Chondrocyte (in vitro differentiated cells): ENCODE measurements at places on chromosomes 2 and 18. TPM values are rescaled to one million over a fixed set of nuclear protein-coding genes. Genes with fewer than 3 reads are reported as not detected.

GRCh38 chr2:231820786-231821303 is 34.6 kb downstream of the COPS7B start:
- DNase-seq, result no peak
- H3K4me1 ChIP-seq, result no peaks in the 10 kb centered on the region
- no peak overlapping the region for H3K4me3 ChIP-seq
- H3K36me3 ChIP-seq, result peaks cover 5% of the 10 kb centered on the region

- peaks cover 4% of the 10 kb centered on the region for H3K27me3 ChIP-seq
- H3K4me3 ChIP-seq, result no peak overlapping the region
- DNase-seq, result no peak
- peaks cover 11% of the 10 kb centered on the region for H3K4me1 ChIP-seq
These were observed 42.7 kb downstream of the FHOD3 start for GRCh38 chr18:36340246-36340645.

- H3K4me1 ChIP-seq, result peaks cover 30% of the 10 kb centered on the region
- DNase-seq, result no peak
- no peak overlapping the region for H3K4me3 ChIP-seq
- no peak overlapping the region for H3K27ac ChIP-seq
- H3K27me3 ChIP-seq, result no peaks in the 10 kb centered on the region
These were observed 76.6 kb downstream of the TLK1 start for GRCh38 chr2:171084128-171084527.

ADAM23 gene
- 19.2 to 24.5 TPM (median 22.7 TPM) in 3 replicates for total RNA-seq

GRCh38 chr2:4914551-4914950 is 777.6 kb upstream of the SOX11 start:
- H3K4me3 ChIP-seq, result no peak overlapping the region
- DNase-seq, result no peak
- no peaks in the 10 kb centered on the region for H3K27me3 ChIP-seq
- no peak overlapping the region for H3K27ac ChIP-seq

DNA sequence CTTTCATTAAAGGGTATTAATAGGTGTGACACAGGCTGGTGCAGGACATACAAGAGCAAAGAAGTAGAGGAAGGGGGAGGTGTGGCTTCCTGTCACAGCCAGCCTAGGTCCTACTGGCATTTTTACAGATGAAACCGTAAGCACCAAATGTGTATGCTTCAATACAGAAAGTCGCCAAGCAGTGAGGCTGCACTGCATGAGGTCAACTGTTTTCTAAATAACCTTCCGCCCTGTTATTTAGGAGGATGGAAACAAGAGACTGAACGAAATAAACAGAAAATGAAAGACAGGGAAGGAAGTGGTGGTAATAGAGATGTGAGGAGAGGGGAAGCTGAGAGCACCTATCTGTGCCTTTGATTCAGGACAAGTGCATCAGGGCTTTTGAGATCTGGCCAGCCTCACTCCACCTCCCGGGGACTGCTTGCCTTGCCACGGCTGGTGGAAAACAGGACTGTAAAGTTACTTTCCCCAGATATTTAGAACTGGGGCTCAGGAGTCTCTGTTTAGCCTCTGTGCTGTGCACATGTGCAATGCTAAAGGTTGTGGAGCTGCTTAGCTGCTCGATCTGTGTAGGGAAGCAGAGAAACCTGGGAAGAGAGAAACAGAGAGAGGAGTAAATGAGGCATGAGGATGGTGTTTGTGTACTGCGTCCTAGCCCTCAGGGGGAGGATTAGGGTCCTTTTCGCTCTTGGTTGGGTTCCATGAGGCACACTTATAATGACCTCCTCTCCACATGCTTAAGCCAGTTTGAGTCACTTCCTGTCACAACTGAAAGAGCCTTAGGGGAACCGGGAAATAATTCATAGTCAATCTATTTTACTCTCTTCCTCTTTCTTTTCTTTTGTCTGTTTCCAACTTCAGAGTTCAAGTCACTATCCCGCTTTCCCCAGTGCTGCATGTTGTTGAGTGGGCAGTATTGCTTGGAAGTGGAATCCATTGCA is 62.3 kb upstream of the BOD1L2 start:
- H3K27ac ChIP-seq, result no peak overlapping the region
- H3K4me1 ChIP-seq, result no peaks in the 10 kb centered on the region

GNLY gene
- total RNA-seq, result not detected in 3 replicates

DNA sequence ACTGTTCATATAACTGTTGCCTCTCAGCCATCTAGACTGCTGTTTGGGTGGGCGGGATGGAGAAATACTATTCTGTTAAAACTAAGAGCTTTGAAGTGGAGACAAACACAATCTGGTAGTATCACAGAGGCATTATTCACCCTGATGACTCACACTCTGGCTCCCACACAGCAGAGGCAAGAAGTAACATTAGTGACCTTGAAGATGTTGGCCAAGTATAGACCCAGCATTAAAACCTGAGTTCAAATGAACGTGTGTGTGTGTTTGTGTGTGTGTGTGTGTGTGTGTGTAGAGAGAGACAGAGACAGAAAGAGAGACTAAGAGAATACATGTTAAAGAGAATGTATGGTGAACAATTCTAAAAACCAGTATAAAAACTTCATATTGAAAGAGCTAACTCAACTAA is 22.5 kb upstream of the ACVR1 start:
- no peak overlapping the region for H3K27ac ChIP-seq
- peaks cover 23% of the 10 kb centered on the region for H3K4me1 ChIP-seq
- no peaks in the 10 kb centered on the region for H3K27me3 ChIP-seq
- H3K36me3 ChIP-seq, result no peaks in the 10 kb centered on the region

DNA sequence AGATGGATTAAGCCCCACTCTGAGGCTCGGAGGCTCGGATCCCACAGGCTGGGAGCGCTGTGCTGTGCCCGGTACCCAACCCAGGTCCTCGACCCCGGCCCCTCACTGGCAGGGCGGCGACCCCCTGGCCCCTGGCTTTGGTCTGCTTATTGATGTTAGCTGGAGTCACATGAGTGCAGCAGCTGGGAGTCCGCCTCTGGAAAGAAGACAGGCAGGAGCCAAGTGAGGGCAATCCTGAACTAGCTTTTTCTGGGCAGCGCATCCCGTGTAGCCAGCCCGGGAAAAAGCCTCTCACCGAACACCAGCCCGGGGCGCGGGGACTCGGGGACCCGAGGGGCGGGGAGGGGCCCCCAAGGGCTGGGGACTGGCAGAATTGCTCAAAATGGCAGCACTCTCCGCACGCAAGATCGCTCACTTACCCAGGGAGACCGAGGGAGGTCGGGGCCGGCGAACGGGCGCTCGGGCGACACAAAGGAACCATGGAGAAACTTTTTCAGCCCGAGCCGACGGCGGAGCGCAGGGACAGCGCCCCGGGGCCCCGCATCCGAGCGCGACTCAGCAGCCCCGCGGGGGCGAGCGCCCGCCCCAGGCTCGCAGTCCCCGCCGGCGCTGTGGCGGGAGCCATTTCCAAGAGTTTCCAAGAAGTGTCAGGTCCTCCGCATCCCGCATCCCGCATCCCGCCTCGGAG is 567 bp downstream of the TMEM200C start:
- H3K4me1 ChIP-seq, result peaks cover 22% of the 10 kb centered on the region
- peaks cover 8% of the 10 kb centered on the region for H3K27me3 ChIP-seq
- DNase-seq, result no peak
- H3K27ac ChIP-seq, result peak overlapping the region; percentile 61
- peak overlapping the region; percentile 72 for H3K4me3 ChIP-seq
- H3K36me3 ChIP-seq, result no peaks in the 10 kb centered on the region

TGFA gene
- total RNA-seq, result 0.21 to 0.25 TPM in 2 of 3 replicates, not detected in the other

DNA sequence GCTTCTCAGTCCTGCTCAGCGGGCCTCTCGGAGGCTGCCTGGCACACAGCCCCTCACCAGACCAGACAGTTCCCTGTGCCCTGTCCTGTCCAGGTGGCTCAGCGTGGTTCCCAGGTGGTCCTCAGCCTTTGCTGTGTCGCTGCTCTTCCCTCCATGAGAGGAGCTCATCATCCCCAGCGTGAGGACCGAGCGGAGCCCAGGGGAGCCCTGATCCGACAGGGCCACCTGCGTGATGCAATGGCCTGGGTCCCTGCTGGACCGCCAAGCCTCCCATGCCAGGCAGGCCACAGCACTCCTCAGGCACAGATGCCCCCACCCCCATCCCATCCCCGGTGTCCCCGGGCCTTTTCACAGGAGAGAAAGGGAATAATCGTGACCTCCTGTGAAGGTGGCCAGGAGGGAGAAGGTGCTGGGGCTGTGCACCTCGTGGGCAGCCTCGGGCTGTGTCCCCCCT is 4.3 kb downstream of the GPC1 start:
- H3K27ac ChIP-seq, result no peak overlapping the region
- no peaks in the 10 kb centered on the region for H3K36me3 ChIP-seq
- no peak for DNase-seq

DNA sequence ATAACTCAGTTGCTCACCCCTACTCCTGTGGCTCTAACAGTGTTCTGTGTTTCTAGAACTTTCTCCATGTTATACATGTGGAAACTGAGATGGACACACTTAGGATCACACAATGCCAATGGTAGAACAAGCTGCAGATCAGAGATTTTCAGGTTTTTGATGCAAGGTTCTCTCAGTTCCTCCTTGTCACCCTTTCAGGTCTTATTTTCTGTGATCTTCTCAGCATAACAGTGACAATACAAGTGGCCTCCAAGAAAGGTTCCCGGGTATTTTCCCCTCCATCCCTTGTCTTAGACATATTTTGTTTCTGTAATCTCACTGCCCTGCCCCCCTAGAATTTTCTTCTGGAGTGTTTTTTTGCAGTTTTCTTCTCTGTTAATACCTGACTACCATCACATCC is 6.2 kb upstream of the MGAT5 start:
- peaks cover 8% of the 10 kb centered on the region for H3K4me1 ChIP-seq
- H3K36me3 ChIP-seq, result no peaks in the 10 kb centered on the region
- H3K27ac ChIP-seq, result no peak overlapping the region
- no peak for DNase-seq
- no peak overlapping the region for H3K4me3 ChIP-seq

DNA sequence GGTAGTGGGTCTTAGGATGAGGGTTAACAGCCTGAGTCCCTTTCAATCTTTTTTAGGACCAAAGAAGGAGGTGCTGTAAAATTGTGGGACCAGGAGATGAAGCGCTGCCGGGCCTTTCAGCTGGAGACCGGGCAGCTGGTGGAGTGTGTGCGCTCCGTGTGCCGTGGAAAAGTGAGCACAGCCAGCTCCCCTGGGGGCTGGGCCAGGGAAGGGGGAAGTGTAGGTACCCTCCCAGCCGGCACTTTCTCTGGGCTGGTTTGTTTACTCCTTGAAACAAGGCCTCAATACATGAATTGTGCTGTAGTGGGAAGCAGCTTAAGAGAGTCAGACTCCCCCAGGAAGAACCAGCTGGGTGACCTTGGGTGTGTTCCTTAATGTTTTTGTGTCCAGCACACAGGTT is 90.1 kb downstream of the RTN4 start:
- peaks cover 2% of the 10 kb centered on the region for H3K36me3 ChIP-seq
- no peak overlapping the region for H3K4me3 ChIP-seq
- H3K27me3 ChIP-seq, result no peaks in the 10 kb centered on the region
- peaks cover 6% of the 10 kb centered on the region for H3K4me1 ChIP-seq

DNA sequence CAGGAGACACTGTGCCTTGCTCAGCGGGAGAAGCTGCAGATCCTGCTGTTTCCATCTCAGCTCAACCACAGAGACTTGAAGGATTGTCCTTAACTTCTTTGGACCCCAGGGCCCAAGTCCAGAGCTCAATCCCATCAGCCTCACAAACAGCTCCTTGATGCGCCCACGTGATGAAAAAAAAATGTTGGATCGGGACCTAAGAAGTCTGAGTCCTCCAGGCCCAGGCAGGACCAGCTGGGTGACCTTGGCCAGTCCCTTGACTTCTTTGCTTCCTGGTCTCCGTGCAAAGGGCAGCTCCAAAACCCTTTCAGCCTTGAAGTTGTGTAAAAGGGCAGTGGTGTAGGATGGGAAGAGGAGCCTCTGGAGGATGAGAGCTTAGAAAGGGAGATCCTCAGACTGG is 175.5 kb downstream of the ZFP36L2 start:
- no peaks in the 10 kb centered on the region for H3K36me3 ChIP-seq
- peaks cover 2% of the 10 kb centered on the region for H3K27me3 ChIP-seq
- H3K27ac ChIP-seq, result no peak overlapping the region
- H3K4me1 ChIP-seq, result peaks cover 59% of the 10 kb centered on the region
- no peak overlapping the region for H3K4me3 ChIP-seq

OR6B3 gene
- total RNA-seq, result not detected in 3 replicates
